ENCODE measurements at places on chromosomes 1 and 21. TPM values are rescaled to one million over a fixed set of nuclear protein-coding genes. Genes with fewer than 3 reads are reported as not detected.

GRCh38 chr1:150553392-150554085 is 4.3 kb downstream of the ADAMTSL4 start:
- no peak for DNase-seq

DNA sequence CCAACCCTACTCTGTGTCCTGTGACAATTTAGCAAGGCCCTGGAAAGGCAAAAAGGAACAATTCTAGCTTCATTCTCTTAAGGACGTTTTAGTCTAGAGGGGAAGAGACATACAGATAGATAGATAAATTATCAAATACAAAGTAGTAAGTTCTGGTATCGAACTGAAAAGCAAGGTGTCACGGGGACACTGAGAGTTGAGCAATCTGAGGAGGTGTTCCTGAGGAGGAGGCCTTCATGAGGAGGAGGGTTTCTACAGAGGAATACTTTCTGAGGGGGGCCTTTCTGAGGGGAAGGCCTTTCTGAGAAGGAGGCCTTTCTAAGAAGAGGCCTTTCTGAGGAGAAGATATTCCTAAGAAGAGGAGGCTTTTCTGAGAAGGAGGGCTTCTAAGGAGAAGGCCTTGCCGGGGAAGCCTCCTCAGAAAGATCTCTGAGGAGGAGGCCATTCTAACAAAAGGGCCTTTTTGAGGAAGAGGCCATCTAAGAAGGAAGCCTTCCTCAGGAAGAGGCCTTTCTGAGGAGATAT is 155.9 kb upstream of the COA6 start:
- no peak for DNase-seq

- peak; percentile 18 for DNase-seq
Measured at GRCh38 chr1:207004931-207005830, 27.4 kb downstream of the C1orf116 start.

DNA sequence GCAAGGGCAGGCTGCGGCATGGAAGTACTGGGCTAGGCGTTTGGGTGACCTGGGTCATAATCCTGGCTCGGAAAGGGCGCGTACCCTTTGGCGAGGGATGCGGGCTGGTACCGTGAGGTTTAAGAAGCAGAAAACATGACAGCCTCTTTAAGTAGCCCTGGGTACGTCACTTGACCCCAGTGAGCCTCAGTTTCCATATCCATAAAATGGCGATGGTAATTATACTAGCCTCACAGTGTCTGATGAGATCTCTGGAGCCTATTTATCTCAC is 700 bp downstream of the PIGV start:
- DNase-seq, result no peak

- DNase-seq, result no peak
Measured at GRCh38 chr21:41370840-41371684, 9.2 kb downstream of the MX2 start.

DNA sequence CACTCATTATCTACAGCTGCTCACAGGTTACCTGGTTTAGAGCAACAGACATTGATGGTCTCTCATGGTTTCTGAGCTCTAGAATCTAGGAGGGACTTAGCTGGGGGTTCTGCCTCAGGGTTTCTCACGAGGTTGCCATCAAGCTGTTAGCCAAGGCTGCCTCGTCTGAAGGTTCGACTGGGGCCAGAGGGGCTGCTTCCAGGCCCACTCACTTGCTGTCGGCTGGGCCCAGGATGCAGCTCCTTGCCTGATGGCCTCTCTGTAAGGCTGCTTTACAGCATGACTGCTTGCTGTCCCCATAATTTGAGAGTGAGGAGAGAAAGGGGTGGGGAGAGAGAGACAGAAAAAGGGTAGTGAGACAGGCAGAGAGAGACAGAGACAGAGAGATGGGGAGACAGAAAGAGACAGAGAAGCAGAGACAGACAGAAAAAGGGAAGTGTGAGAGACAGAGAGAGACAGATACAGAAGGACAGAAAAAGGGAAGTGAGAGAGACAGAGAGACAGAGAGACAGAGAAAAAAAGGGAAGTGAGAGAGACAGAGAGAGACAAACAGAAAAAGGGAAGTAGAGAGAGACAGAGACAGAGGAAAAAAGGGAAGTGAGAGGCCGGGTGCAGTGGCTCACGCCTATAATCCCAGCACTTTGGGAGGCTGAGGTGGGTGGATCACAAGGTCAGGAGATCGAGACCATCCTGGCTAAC is 106.8 kb upstream of the C1orf174 start:
- no peak for DNase-seq

- no peak for DNase-seq
Measured at GRCh38 chr1:90526954-90527353, 190.1 kb downstream of the BARHL2 start.

GRCh38 chr1:92447033-92447681 is 39.6 kb downstream of the GFI1 start:
- DNase-seq, result no peak

- no peak for DNase-seq
Measured at GRCh38 chr1:181632492-181632891, 149.2 kb downstream of the CACNA1E start.

DNA sequence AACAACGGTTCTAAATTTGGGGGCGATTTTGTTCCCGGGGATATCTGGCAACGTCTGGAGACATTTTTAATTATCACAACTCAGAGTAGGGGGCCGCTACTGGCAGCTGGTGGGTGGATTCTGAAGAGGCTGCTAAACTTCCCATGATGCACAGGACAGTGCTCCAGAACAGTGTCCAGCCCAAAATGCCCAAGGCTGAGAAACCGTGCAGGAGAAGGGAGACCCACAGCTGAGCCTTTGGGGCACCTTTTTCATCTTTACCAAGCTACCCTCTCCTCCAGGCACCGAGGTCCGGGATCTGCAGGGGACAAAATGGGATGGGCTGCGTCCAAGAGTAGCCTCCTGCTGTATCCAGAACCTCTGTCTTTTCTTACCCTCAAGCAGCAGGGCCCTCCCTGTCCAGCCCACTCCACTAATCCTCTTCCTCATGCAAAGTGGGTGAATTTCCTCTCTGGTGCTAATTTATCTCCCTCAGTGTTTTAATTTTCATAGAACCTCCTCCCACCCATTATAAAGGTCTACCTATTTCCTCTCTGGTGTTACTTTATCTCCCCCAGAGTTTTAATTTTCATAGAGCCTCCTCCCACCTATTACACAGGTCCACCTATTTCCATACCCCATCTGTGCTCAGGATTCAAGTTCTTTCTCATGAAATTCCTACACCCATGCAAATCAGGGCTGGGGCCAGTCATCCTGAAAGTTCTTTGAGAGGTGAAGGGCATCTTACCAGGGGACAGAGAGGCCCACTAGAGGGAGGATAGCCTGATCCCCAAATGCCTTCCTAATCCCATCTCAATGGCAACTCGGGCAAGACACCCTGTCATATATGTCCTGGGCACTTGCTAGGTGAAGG is 42.7 kb downstream of the CSMD2 start:
- no peak for DNase-seq

DNA sequence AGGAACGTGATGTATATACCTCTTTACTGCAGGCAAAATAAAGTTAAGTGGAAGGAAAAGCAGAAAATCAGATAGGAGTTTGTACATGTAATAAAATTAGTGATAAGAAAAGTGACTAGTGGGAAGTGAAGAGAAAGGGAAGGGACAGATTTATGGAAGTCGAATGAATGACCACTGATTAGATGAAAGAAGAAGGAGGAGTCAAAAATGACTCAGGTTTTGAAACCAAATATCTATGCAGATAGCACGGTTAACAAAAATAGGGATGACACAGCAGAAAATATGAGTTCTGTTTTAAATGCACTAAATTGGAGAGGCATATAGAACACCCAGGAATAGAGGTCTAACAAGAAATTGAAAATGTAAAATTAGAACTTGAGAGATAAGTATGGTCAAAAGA is 128.0 kb downstream of the HMCN1 start:
- DNase-seq, result no peak

DNA sequence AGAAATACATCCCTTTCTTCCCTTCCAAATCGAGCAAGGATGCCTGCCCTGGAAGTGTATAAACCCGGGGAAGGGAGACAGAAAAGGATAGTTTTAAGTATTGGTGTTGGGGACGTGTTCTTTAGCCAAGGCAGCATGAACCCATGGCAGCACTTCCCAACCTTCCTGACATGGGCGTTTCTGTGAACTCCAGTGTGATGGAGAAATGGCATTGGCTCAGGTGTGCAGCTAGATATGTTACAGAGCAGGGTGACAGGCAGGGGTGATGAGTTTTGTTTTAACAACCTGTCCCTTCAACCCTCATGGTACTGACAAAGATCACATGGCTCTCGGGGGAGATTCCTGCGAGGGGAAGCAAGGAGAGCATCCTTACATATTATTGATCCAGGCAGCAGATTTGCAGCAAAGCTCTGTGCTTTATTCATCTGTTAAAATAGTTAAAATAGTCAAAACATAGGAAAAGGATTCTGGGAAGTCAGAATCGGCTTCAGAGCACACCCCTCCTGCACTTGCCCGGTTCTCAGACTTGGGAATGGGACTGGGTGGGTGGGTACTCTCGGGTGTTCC is 4.0 kb downstream of the MX1 start:
- DNase-seq, result no peak

DNA sequence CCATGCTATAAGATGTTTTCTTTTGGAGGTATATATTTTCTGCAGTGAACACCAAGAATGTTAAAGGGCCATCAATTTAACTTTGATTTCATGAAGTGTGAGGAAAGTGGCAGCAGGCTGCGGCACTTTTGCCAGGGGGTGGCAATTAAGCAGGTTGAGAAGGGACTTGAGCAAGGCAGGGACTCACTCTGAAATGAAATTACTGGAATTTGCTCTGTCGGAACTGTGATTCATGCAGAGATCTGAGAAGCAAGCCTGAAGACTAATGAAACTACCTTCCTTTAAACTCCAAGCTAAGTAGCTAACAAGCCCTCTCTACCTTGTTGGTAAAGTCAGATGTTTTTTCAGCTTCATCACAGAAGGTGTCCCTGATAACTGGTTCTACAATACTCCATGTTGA is 441.6 kb downstream of the SIPA1L2 start:
- DNase-seq, result no peak

DNA sequence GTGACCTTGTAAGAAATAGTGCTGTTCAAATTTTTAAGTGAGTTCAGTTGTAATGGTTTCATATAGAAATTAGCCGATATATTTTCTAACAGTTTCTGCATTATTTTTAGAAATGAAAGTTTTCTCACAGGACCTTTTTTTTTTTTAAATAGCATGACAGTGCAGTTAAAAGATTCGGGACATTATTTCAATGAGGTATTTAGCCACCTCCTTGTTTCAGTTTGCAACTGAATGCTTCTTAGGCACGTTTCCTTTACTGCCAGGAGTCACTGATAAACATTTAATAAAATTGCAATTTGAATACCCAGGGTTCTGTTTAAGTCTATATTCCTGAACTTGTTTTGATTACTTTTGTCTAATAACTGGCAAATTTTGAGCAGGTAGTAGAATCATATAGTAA is 304.7 kb downstream of the TM2D1 start:
- DNase-seq, result no peak

DNA sequence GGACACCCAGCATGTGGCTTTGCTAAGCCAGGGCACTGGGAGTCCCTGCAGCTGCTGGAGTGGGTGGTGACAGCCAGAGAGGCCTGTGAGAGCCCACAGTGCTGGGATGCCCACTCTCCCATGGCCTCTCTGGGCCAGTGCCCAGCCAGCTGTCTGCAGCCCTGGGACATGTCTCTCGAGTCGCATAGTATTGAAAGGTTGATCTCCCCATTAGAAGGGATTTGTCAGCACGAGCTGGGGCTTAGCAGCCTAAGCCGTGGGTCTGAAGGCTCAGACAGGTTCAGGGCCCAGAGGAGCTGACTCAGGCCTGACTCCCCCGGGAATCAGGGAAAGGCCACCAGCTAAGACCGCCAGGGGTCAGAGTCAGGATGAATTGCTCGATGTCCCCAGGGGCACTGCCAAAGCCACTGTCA is 53.5 kb downstream of the FOXD2 start:
- DNase-seq, result no peak

GRCh38 chr1:213274140-213274539 is 223.1 kb downstream of the RPS6KC1 start:
- DNase-seq, result peak; percentile 22

GRCh38 chr1:174988986-174989385 is 10.8 kb upstream of the CACYBP start:
- no peak for DNase-seq

DNA sequence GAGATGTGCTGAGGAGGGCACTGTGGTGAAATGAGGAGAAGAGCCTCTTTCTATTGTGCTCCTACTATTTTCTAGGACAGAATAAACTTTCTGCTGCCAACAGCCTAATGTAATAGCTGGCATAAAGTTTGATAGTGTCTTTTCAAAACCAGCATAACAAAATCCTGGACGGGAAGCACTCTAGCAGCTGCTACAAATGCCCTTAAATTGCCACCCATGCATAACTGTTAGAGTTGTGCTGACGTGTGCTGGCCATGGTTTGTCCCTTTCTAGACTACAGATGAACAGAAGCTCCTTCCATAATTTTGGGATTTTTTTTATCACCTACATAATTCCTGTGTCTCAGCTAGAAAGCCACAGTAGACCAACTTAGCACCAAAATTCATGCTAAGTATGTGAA is 88.5 kb upstream of the DEPDC1 start:
- DNase-seq, result no peak

GRCh38 chr1:2351723-2352122 is 39.6 kb downstream of the MORN1 start:
- no peak for DNase-seq

DNA sequence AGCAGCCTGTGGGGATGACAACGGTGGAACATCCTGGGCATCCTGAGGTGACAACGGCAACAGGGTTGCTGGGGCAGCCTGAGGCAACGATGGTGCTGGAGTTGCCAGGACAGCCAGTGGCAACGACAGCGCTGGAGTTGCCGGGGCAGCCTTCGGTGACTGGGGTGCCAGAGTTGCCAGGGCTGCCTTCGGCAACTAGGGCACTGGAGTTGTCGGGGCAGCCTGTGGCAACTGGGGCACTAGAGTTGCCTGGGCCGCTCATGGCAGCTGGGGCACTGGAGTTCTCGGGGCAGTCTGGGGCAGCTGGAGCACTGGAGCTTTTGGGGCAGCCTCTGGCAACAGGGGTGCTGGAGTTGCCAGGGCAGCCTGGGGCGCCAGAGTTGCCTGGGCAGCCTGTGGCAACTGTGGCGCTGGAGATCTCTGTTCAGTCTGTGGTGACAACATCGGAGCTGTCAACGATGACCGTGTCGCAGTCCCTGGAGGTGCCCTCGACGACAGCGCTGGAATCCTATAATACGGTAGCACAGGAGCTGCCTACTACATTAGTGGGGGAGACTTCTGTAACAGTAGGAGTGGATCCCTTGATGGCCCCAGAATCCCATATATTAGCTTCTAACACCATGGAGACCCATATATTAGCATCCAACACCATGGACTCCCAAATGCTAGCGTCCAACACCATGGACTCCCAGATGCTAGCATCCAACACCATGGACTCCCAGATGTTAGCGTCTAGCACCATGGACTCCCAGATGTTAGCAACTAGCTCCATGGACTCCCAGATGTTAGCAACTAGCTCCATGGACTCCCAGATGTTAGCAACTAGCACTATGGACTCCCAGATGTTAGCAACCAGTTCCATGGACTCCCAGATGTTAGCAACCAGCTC is 8.2 kb downstream of the SON start:
- DNase-seq, result no peak

- peak; percentile 41 for DNase-seq
Measured at GRCh38 chr21:31173881-31174555, 135.7 kb upstream of the KRTAP19-8 start.

KLF17 gene
- not detected for total RNA-seq

RIPPLY3 gene
- total RNA-seq, result under 0.01 TPM

MPZ gene
- total RNA-seq, result 1.5 TPM

OR6K3 gene
- not detected for total RNA-seq

ADGRL4 gene
- 121 TPM for total RNA-seq

G0S2 gene
- 1.2 TPM for total RNA-seq

FABP3 gene
- total RNA-seq, result 1.3 TPM

IVL gene
- total RNA-seq, result not detected

SH2D1B gene
- total RNA-seq, result 0.13 TPM

CRYBG2 gene
- total RNA-seq, result 0.25 TPM

Data from dermis microvascular lymphatic vessel endothelial cell (primary cell).